ENCODE measurements at places on chromosomes 6 and 20. TPM values are rescaled to one million over a fixed set of nuclear protein-coding genes. Genes with fewer than 3 reads are reported as not detected.

NFATC2 gene
- 8.7 TPM for total RNA-seq

IMPG1 gene
- not detected for total RNA-seq

RSPO4 gene
- 4.8 TPM for total RNA-seq

NTSR1 gene
- not detected for total RNA-seq

C6orf47 gene
- 27.6 TPM for total RNA-seq

LRRC73 gene
- total RNA-seq, result 0.67 TPM

CCN6 gene
- not detected for total RNA-seq

AHCY gene
- total RNA-seq, result 133 TPM

PNPLA1 gene
- total RNA-seq, result not detected

CST2 gene
- not detected for total RNA-seq

DNA sequence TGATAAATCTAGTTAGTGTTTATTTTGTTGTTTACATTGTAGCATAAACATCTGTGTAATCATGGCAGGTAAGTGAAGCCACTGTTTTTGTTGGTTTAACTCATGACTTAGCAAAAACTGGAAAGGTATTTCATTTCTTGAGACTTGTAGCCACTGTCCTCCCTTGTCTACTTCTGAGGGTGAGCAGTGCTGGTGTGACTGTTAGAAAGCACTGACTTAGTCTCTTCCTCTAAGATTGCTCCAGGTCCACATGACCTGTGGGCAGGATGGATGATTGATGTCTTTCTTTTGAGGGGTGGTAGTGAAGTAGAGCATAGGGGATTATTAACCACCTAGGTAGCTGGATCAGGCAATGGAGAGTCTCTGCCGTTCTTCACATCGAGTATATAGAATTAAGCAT, 203.8 kb downstream of the ARID1B start:
- DNase-seq, result no peak

DNA sequence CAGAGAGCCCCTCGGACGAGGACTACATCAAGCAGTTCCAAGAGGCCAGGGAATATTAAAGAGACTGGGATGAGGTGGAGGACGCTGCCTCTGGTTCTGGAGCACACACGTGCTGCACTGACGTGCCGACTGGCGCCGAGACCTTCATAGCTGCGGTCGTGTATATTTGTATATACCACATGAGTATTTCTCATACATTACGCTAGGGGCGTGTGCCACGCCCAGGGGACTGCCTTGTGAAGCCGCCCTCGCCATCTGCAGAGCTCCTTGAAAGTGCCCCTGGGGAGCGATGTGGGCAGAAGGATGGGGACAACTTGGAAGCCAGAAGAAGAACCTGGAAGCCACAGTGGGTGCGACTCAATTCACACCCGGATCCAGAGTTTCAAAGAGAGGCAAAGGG, 78.3 kb downstream of the ISM1 start:
- DNase-seq, result no peak

- DNase-seq, result no peak
Observed at GRCh38 chr6:2863901-2864300, 22.2 kb upstream of the SERPINB1 start.

GRCh38 chr6:39610221-39610620, 115.0 kb downstream of the KIF6 start:
- no peak for DNase-seq

- DNase-seq, result peak; percentile 71
Observed at GRCh38 chr6:55069132-55069781, 105.1 kb upstream of the HCRTR2 start.

- no peak for DNase-seq
Observed at GRCh38 chr20:15415908-15416307, 1078.5 kb upstream of the FLRT3 start.

GRCh38 chr6:77368660-77369313, 94.5 kb downstream of the HTR1B start:
- peak; percentile 64 for DNase-seq

DNA sequence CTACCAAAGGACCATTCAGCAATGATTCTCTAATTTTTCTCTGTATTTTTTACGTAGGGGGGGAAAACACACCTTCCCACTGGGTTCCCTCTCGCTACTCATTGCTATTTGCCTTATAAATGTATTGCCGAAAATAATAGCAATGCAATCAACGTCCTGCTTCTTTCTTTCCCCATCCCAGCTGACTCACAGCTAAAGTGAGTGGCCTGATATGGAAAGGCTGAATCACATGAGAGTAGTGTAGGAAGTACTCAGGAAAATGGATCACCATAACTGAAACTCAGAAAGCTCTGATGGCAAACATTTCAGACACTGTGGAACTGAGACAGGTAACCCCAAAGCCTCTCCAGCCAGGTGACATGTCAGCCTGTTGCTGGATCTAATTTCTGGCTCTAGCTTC, 49.3 kb upstream of the SRPK1 start:
- no peak for DNase-seq

GRCh38 chr6:163539101-163539762, 124.7 kb downstream of the QKI start:
- DNase-seq, result no peak

DNA sequence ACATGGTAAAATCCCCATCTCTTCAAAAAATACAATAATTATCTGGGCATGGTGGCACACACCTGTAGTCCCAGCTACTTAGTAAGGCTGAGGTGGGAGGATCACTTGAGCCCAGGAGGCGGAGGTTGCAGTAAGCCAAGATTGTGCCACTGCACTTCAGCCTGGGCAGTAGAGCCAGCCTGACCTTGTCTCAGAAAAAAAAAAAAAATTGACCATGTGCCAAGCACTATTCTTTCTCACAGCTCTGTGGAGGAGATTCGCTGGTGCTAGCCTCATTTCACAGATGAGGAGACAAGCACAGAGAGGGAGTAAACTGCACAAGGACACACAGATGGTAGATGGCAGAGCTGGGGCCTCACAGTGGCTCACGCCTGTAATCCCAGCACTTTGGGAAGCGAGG, 131.8 kb upstream of the JARID2 start:
- DNase-seq, result no peak

- peak; percentile 10 for DNase-seq
Observed at GRCh38 chr20:17910828-17911294, 57.7 kb downstream of the SNX5 start.
